ENCODE measurements at places on chromosomes 2 and 18. TPM values are rescaled to one million over a fixed set of nuclear protein-coding genes. Genes with fewer than 3 reads are reported as not detected.

- DNase-seq, result no peak
These were observed 43.7 kb upstream of the CAB39 start for GRCh38 chr2:230668939-230669303.

- no peak for DNase-seq
These were observed 171.6 kb downstream of the PIK3C3 start for GRCh38 chr18:42126586-42126985.

DNA sequence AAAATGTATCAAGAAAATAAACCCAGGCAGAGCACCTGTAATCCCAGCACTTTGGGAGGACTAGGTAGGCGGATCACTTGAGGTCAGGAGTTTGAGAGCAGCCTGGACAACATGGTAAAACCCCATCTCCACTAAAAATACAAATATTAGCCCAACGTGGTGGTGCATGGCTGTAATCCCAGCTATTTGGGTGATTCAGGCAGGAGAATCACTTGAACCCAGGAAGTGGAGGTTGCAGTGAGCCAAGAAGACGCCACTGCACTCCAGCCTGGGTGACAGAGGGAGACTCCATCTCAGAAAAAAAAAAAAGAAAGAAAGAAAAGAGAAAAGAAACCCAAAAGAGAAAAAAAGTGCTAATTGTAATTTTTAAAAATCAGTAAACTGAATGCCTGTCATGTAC, 41.4 kb downstream of the DDX18 start:
- no peak for DNase-seq

- DNase-seq, result no peak
These were observed 178.1 kb downstream of the NDUFA10 start for GRCh38 chr2:239846789-239847676.

DNA sequence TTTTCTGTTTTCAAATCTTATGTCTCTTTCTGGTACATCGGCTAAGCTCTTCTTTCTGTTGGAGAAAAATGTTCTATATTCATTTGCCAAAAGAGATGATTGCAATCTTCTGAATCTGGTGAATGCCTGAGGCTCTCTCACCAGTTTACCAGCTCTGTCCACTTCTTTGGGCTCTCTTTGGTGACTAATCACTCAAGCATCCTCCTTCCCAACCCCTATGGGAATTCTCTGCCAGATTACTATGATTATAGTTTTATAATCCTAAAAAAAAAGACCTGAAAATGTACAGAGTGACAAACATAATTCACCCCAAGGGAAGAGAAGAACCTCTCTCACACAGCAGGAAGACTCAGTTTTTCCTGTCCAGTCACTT, 187.3 kb downstream of the CAMKMT start:
- no peak for DNase-seq

DNA sequence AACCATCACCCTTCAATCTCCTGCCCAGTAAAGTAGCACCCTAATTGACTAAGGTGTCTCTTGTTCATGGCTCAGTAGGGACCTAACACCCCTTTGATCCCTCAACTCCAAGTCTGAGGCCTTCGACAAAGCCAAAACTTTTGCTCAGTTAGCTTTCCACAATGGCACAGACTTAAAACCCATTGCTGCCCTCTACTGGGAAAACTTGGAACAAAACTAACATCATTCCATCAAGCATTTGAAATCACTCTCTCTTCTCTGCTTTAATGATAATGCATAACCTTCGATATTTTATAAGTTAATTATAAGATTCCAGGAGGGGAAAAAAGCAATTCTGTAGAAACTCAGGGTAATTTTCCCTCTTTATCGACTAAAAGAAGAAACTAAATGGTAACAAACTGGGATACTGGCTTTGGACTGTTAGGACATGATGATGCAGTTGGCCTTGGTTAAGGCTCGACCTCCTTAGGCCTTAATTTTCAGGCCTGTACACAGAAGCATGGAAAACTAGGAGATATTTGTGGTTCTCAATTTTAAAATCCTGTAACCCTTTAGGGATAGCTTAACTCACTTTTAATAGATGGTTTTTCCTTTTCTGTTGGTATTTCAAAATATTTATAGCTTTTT, 127.8 kb downstream of the STK39 start:
- DNase-seq, result peak; percentile 62

DNA sequence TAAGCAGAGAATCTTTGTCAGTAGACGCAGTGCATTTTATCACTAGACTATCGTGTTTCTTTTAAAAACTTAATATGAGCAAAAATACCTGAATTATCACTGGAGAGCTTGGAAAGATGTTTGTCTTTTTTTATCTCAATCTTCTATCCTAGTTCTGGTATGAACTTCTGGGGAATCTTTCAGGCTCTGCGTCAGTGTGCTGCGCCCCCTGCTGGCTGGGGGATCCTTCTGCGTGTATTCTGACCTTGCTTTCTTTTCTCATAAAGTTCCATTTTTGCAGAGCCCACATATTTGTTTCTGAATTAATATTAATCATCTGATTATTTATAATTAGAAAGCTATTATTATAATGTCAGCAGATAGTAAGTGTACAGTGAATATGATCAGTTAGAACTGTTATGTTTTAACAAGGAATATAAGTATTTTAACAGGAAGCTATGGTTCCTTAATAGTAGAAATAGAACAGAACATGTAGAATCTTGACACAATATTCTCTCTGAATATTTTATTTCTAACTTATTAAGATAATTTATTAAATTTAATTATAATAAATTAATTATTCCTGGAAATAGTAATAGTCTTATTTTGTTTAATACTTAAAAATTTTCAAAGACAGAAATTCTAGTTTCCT, 945.0 kb upstream of the CRIM1 start:
- peak; percentile 80 for DNase-seq

- DNase-seq, result peak; percentile 24
These were observed 46.4 kb upstream of the SELENOI start for GRCh38 chr2:26299471-26300101.

DNA sequence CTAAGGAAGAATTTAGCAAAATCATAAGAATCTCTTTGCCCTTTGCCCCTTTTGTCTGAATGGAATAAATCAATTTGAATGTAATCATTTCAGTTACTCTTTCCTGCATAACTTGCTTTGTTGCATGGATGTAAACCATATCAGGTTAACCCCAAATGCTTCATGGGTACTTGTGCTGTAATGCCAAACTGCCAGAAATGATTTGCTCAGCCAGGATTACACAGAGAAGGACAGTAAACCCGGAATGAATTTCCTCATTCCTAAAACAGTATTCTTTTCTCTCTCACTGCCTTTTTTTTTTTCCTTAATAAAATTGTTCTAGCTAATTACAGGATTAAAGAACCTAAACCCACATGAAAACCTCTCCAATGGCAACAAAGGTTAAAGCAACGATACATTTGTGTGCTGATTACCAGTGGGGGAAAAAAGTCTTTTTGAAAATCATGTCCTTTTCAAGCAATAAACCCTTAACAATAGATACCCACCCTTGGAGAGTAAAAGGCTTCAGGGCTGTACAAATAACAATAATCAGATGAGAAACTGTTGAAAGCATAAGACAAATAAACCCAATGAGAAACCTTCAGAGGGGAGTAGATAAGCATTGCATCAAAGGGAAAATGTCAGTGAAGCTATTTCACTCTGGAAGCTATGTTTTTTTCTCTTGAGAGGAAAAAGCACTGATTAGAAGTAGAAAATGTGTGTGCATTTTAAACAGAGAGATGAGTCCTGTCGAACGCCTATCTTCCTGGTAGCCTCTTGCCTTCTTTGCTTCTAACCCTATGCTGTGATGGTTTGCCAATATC, 275.3 kb downstream of the CDH2 start:
- DNase-seq, result no peak

DNA sequence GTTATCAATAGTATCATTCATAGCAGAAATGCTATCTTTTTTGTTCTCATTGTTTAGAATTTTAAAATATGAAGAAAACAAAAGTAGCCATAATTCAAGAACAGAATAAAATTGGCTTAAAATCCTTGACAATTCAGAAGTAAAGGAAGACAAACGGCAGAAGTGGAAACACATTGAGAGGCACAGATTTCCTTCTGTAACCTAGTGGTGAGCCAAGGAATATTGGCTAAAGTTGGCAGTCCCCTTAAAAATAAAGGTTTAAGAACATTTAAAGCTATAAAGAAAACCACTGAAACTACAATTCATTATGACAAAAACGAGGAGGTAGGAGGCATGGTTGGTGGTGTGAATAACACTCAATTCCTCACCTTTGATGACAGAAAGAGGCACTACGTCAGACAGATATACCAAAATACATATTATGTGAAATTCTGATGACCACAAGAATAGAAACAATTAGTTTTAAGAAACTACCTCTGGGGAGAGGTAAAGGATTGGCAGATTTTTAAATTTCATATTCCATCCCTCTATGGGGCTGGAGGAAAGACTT, 42.3 kb downstream of the SFT2D3 start:
- no peak for DNase-seq

- DNase-seq, result peak; percentile 66
These were observed 56.1 kb downstream of the SF3B1 start for GRCh38 chr2:197378494-197379307.

DNA sequence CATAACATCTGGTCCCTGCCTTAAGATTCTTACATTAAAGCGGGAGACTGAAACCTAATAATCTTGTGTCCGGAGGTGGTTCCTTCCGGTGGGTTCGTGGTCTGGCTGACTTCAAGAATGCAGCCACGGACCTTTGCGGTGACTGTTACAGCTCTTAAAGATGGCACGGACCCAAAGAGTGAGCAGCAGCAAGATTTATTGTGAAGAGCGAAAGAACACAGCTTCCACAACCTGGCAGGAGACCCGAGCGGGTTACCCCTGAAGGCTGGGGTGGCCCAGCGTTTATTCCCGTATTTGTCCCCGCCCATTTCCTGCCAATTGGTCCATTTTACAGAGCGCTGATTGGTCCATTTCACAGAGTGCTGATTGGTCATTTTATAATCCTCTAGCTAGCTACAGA, 122.3 kb upstream of the SIX2 start:
- no peak for DNase-seq

DNA sequence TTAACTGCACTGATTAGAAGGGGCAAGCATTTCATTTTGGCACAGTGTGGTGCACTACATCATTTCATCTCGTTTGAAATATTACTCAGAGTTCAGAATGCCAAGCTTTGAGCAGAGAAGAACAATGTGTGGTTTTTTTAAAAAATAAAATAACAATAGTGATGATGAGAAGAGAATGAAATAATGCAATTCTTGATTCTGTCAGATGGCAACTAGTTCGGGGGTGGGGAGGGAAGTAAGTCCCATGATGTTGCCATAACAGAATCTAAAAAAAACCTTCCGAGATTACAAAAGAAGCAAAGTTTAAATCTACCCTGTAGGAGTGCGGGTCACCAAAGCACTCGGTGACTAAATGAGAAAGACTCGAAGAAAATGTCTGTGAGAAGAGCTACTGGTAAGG, 490.4 kb downstream of the NR4A2 start:
- no peak for DNase-seq

DNA sequence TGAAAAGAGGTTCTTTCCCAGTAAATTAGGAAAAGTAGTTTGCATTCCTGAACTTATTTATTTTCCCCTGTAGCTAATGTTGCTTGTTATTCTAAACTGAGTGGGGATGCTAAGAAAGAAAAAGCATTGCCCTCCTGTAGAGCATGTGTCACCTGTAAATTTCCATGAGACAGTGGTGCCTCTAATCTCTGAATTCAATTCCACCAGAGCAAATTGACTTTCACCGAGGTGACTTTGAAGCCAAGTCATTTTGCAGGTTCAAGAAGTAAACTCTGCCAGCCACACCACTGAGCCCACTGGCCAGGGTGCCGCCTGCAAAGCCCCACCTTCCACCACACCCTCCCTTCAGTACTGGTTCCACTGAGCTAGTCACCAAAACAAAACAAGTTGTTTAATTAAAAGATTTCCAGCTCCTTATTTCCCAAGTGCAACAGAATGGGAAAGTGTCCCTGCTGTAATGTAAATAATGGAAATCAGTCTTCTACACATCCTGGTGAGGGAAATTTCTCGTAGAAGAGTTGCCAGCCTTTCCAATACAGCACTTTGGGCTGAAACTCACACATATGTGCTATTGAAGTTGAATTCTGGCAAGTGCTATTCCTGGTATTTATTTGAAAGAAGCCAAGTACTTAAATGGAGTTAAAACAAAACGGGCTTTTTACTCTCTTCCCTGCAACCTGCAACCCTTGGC, 254.8 kb downstream of the RNF152 start:
- no peak for DNase-seq

- DNase-seq, result no peak
These were observed 71.1 kb downstream of the TMEM163 start for GRCh38 chr2:134647607-134648256.

- no peak for DNase-seq
These were observed at the start of gene SP140 for GRCh38 chr2:230225486-230225885. Gene SP140 (plus strand): TSS chr2:230225736. CDS start chr2:230225845, 109 bp downstream.

DNA sequence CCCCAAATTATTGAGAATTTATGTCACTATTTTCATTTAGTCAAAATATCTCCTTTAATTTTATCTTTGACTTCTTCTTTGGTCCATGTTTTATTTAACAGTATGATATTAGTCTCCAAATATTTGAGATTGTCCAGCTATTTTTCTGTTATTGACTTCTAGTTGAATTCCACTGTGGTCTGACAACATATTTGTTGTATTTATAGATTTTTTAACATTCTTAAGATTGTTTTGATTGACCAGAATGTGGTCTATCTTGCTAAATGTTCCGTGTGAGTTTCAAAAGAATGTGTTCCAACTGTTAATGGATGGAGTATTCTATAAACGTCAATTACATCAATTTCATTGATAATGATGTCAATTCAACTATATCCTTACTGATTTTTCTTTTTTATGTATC, 1452.1 kb downstream of the SUCLG1 start:
- DNase-seq, result no peak

DNA sequence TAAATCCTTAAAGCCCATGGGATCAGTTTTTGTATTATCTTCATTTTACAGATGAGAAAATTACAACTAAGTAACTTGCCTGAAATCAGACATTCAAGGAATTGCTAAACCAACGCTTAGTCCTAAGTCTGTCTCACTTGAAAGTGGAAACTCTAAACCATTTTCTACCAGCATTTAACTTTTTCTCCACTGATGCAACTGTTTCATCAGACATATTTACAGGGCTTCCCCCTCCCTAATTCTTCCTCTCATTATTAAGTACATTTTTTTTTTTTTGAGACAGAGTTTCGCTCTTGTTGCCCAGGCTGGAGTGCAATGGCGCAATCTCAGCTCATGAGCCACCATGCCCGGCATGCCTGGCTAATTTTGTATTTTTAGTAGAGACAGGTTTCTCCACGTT, 88.6 kb downstream of the ACVR1C start:
- no peak for DNase-seq

- no peak for DNase-seq
These were observed 591.3 kb upstream of the SYT4 start for GRCh38 chr18:43868497-43868995.

Gene CENPA
- total RNA-seq, result 3.9 TPM

Gene KLHL41
- total RNA-seq, result 0.10 TPM

Gene AFG3L2
- total RNA-seq, result 47.7 TPM

Gene IL36G
- total RNA-seq, result not detected

Gene TRABD2A
- total RNA-seq, result 7.2 TPM

Gene BOLL
- not detected for total RNA-seq

Gene ING5
- total RNA-seq, result 19.9 TPM

Gene HOXD10
- not detected for total RNA-seq

Gene SRD5A2
- 0.64 TPM for total RNA-seq

Gene ANKRD53
- total RNA-seq, result 0.56 TPM

Gene STK17B
- 7.9 TPM for total RNA-seq

Gene CXCR1
- not detected for total RNA-seq
